ENCODE measurements at places on chromosomes 12 and 14. TPM values are rescaled to one million over a fixed set of nuclear protein-coding genes. Genes with fewer than 3 reads are reported as not detected.
A peak's percentile ranks its signal among the peaks of the same experiment; 100 is the strongest.

DNA sequence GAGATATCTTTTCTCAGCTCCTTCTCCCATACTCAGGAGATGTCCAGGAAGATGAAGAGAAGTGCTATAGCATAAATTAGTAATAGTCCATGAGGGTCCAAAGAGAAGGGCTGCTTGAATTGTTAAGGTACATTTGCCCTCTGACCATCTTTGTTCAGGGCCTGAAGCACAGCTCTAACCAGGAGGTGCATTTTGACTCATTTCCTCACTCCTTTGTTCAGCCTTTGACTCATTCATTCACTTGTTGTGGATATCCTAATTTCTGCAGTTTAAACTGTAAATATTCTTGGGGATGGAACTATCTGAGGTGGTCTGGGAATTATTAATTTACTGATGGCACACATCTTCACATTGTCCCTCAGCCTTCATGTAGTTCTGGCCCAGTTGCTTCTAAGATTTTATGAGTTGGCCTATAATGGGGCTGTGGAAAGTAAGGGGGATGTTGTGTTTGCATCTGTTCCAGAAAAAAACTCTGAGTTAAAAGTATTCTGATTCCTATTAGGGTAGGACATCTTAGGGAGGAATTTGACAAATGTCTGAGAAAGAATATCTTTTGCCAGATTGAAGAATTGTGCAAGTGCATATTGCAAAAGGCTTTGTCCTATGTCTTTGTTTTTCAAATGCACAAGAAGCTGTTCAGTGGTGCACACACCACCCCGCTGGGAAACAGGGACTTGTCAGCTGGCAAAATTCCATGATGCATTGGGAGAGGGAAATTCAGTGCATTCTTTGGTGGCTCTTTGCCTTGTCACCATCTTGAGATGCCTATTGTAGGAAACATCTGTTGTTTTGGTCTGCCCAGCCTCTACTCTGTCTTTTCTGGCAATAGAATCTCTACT lies 22.1 kb downstream of the SMOC1 start:
- peaks cover 2% of the 10 kb centered on the region for H3K36me3 ChIP-seq
- DNase-seq = no peak
- H3K27me3 ChIP-seq = no peaks in the 10 kb centered on the region
- no peak overlapping the region for H3K4me3 ChIP-seq
- H3K27ac ChIP-seq = no peak overlapping the region

- H3K4me1 ChIP-seq = no peaks in the 10 kb centered on the region
- no peaks in the 10 kb centered on the region for H3K27me3 ChIP-seq
- DNase-seq = peak; percentile 76
- no peaks in the 10 kb centered on the region for H3K36me3 ChIP-seq
- no peak overlapping the region for H3K4me3 ChIP-seq
These were observed 29.0 kb downstream of the PDE6H start for GRCh38 chr12:15001733-15002382.

- no peak overlapping the region for H3K4me3 ChIP-seq
- H3K4me1 ChIP-seq = no peaks in the 10 kb centered on the region
- 0 out of 3 replicates have a peak, but pooled peaks cover under 1% of the 10 kb centered on the region for H3K36me3 ChIP-seq
- no peak overlapping the region for H3K27ac ChIP-seq
These were observed 15.1 kb downstream of the AVIL start for GRCh38 chr12:57803319-57803893.

GRCh38 chr12:75717902-75718301 lies 206.5 kb upstream of the KRR1 start:
- peaks cover 6% of the 10 kb centered on the region for H3K4me1 ChIP-seq
- no peaks in the 10 kb centered on the region for H3K27me3 ChIP-seq
- no peak for DNase-seq

GRCh38 chr12:116783525-116784237 lies 45.6 kb downstream of the RNFT2 start:
- no peak overlapping the region for H3K27ac ChIP-seq
- no peak for DNase-seq
- H3K36me3 ChIP-seq = peaks cover 77% of the 10 kb centered on the region
- no peaks in the 10 kb centered on the region for H3K27me3 ChIP-seq
- no peaks in the 10 kb centered on the region for H3K4me1 ChIP-seq

- H3K36me3 ChIP-seq = peaks cover 4% of the 10 kb centered on the region
- no peaks in the 10 kb centered on the region for H3K4me1 ChIP-seq
- no peak overlapping the region for H3K27ac ChIP-seq
- no peaks in the 10 kb centered on the region for H3K27me3 ChIP-seq
These were observed 53.8 kb downstream of the SDR9C7 start for GRCh38 chr12:56880125-56880992.

GRCh38 chr12:105261010-105261409 lies 25.0 kb upstream of the APPL2 start:
- H3K27me3 ChIP-seq = no peaks in the 10 kb centered on the region
- H3K4me1 ChIP-seq = no peaks in the 10 kb centered on the region
- DNase-seq = no peak
- H3K27ac ChIP-seq = no peak overlapping the region
- no peaks in the 10 kb centered on the region for H3K36me3 ChIP-seq
- H3K4me3 ChIP-seq = no peak overlapping the region

DNA sequence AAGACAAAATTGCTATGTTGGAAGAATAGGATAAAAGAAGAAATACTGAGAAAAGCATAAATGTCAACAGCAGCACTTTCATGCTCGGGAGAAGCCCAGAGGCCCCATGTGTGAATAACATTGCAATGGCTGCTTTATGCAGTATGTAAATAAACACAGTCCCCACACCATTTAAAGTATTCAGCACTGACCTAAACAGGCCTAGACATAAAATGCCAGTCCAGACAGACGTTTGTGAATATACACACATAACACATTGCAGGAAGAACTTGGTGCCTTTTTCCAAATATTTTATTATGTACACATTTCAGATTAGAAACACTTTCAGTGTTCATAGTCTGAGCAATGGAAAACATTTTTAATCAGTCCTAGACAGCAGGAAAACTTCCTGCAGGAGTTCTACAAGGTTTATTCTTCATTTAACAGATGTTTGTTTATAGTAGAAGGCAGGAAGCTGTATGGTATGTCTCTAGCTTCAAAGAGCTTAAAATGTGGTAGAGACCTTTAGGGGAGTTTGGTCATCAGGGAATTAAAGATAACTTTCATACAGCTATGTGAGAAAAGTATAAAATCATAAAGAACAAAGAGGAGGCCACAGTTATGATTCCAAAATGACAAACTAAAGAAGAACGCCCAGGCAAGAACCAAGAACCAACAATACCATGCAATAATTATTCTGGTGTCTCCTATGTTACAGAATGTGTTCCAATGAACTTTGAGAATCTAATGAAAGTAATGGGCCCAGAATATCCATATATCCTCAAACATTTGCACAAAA lies 30.6 kb upstream of the SLC38A2 start:
- H3K36me3 ChIP-seq = peaks cover 30% of the 10 kb centered on the region
- peaks cover 6% of the 10 kb centered on the region for H3K4me1 ChIP-seq
- no peak overlapping the region for H3K4me3 ChIP-seq
- no peak for DNase-seq

- no peak overlapping the region for H3K27ac ChIP-seq
- H3K27me3 ChIP-seq = no peaks in the 10 kb centered on the region
- H3K4me1 ChIP-seq = no peaks in the 10 kb centered on the region
These were observed 50.0 kb upstream of the TCL1A start for GRCh38 chr14:95763875-95764274.

The SOAT2 gene
- total RNA-seq = not detected

The KRT71 gene
- total RNA-seq = not detected

The C12orf57 gene
- 195 TPM for total RNA-seq

The METAP2 gene
- 140 TPM for total RNA-seq

The RPL10L gene
- not detected for total RNA-seq

The ESPL1 gene
- total RNA-seq = 43.2 TPM
